ENCODE measurements at places on chromosomes 1 and 21. TPM values are rescaled to one million over a fixed set of nuclear protein-coding genes. Genes with fewer than 3 reads are reported as not detected.

Gene RCAN1
- total RNA-seq: 30.9 TPM

DNA sequence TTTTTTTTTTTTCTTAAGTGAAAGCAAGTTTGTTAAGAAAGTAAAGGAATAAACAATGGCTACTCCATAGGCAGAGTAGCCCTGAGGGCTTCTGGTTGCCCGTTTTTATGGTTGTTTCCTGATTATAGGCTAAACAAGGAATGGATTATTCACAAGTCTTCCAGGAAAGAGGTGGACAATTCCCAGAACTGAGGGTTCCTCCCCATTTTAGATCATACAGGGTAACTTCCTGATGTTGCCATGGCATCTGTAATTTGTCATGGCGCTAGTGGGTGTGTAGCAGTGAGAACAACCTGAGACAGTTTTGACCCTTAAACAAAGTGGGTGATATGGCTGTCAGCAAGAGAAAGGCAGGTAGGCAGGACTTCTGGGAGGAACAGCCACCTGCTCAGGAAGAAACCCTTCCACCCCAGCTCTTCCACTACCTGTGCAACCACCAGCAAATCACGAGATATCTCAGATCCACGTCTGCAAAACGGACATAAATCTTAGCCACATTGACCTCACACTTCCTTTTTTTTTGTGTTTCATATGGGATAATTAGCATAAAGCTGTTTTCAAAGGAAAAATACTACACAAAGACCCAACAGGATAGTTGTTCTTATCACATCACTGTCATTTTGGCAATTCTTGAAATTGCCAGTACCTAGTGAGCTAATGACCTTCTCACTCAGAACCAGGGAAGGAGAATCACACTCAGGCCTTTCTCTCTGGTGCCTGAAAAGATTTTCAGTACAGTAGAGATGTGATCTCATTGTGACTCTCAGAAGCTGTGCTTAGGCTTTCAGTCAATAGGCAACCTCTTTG, 34.8 kb upstream of the DUSP10 start:
- no peak for DNase-seq

Gene RGS18
- total RNA-seq: 2.4 TPM

GRCh38 chr1:35592991-35593769, 20.1 kb downstream of the TFAP2E start:
- no peak for DNase-seq

Gene DIRAS3
- total RNA-seq: 14.0 TPM

- DNase-seq: no peak
Measured at GRCh38 chr1:20405051-20405754, 80.8 kb downstream of the CAMK2N1 start.

DNA sequence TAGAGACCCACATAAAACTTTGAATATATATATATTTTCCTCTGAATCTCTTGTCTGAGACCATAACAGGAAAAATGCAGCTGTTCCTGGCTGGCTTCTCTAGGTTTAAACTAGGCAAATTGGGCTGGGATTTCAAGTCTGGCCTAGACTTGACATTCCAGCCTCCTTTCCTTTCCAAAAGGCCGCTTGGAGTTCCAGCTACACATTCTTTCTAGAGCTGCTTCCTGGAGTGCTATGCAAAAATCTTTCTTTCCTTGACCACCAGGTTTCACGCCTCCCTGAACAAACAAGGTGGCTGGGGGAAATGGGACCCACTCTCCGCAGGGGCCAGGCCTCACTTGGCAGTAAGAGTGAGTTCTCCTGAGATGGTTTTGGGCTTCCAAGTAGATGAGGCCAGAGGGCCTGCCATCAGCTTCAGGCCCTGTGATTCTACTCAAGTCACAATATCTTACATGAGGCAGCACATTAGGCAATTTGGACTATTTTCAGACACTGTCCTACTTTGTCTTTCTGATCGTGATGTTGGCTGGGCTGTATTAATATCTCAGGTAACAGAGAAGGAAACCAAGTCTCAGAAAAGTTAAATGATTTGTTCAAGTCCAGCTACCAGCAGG, 102.4 kb downstream of the FAM78B start:
- DNase-seq: no peak

DNA sequence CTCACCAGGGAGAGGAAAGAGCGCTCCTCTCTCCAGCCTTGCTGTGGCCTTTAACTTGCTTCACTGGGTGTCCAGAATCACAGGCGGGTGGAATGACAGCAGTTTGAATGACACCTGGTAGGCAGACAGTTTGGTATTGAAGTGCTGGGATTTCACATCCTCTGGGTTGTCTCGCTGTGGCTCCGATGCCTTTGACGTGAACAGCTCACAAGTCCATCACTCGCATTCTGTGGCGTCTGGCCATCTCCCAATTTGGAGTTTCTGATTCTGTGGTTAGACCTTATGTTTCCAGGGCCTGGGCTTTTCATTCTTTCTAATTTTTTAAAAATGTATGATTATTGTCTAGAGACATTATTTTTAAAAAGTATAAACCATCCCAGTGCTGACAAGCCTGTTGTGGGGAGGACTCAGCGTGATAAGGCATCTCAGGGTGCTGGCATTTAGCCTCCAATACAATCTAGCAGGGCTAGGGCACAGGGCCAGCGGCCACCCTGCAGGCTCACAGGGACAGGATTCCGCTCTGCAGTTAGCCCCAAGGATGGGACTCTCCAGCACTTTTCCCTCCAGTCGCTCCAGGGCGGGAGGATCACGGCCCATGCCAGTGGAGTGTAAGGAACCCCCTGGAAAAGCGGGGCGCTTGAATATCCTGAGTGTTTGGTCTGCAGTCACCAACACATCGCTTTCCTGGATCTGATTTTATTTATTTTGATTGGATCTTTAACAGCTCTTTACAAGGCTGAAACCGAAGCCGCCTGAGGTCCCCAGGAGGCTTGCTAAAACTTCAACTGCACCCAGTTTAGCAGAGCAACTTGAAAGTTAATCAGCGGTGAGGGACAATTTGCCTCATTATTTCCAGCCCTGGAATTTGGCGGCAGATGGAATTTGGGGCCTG, 178.3 kb downstream of the TRABD2B start:
- no peak for DNase-seq

- DNase-seq: no peak
Measured at GRCh38 chr1:192901500-192901899, 92.7 kb downstream of the RGS2 start.

DNA sequence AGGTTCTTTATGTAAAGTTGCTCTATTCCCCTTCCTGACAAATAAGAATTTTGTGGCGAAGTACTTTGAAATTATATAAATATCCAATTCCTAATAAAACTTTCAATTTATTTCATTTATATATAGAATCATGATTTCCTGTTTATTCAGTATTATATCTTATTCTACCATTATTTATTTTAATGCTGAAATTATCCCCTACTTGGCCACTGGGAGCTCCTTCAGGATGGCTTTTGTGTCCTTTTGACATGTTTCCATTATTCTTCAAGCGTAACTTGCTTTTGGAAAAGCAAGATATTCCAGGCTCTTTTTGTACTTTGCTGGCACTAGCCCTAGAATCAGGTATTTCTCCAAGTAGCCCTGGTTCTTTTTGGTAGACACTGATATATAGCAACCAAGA, 67.2 kb upstream of the CACYBP start:
- no peak for DNase-seq

Gene GOLPH3L
- total RNA-seq: 52.9 TPM

Gene DYNLT5
- total RNA-seq: 0.32 TPM

Gene GLMP
- 67.1 TPM for total RNA-seq

- no peak for DNase-seq
Measured at GRCh38 chr1:117608115-117608615, 2.3 kb downstream of the TENT5C start.

DNA sequence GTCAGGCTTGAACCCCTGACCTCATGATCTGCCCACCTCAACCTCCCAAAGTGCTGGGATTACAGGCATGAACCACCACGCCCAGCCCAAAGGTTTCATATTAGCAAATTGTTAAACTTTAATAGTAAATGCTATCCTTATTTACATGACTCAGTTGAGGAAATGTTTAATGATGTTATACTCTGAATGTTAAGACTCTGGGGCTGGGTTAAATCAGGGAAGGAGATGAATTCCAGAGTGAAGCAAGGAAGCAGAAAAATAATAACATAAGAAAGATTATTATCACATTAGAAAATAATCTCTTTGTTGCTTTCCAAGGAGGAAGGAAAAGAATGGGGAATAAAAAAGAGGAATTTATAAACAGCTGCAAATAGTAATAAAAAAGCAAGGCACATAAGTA, 105.3 kb downstream of the PTGS2 start:
- no peak for DNase-seq

Gene TCHHL1
- not detected for total RNA-seq

Gene CNR2
- total RNA-seq: 0.03 TPM

- DNase-seq: no peak
Measured at GRCh38 chr1:205929496-205930194, 13.6 kb downstream of the SLC26A9 start.

Gene ZNF670
- total RNA-seq: 3.8 TPM

DNA sequence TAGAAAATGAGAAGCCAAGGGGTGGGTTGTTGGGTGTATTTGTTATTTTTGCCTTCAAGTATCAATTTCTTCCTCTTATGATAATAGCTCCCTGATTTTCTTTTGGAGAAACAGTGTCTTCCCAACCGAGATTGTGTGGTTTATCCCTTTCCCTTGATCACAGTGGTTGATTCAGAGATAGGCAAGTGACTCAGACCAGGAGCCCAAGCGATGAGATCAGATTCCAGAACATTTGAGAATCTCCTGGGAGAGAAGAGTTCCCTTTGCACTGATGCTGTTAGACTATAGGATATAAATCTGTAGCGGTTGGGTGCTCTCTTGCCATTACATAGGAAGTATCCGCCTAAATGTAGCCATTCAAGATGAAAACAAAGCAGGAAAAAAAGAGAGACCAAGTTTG, 90.1 kb upstream of the WDR26 start:
- DNase-seq: no peak

DNA sequence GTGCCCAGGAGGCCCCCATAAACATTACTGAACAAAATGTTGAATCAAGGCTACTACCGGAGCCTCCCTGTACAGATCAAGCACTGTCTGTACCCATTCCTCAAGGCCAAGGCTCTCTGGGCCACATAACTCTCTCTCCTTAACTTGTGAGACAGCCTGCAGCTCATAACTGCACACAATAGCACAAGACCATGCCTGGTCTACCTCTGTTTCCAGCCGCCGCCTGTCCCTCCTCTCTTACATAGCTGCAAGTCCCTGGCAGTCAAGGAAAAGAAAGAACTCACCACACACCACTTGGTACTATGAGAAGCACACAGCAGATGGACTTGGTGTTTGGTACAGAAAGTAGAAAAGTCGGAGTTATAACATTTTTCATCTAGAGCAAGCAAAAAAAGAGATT, 91.1 kb downstream of the SSBP3 start:
- no peak for DNase-seq

Gene EPHB2
- total RNA-seq: 3.7 TPM

- no peak for DNase-seq
Measured at GRCh38 chr1:89670711-89671110, 37.8 kb downstream of the LRRC8C start.

GRCh38 chr1:51518586-51519047, 449 bp downstream of the EPS15 start:
- DNase-seq: peak; percentile 53

DNA sequence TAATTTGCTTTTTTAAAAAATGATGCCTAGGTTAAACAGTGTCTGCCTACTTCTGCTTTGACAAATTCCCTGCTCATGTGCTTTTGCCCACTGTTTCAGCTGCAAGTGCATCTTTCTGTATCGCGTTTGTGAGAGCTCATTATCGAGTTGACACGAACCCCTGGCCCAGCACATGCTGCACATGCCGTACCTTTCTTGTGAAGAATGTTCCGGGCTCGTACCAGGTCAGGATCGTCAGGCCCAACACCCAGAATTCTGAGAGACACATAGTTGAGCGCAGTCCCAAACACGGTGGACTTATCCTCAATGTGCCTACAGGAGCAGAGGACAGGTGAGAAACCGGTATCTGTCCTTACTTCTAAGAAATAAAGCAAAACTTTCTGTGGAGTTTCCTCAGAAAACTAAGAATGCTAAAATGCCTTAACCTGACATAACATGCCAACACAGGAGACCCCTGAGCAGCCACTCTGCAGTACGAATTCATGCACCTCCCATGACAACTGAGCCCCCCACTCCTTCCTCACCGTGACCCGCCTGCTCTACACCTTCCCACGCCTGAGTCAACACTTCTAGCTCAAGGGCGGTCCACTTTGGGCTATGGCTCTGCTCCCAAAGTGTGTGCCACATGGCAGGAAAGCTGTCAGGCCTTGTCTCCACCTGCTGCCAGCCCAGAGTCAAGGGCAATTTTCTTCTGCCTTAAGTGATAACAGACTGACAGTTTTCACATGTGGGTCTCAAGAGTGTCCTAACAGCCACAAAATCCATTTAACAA, 6.7 kb downstream of the LSS start:
- DNase-seq: no peak

Gene B4GALT3
- total RNA-seq: 36.4 TPM

GRCh38 chr1:220294846-220295301, 22.6 kb upstream of the RAB3GAP2 start:
- DNase-seq: no peak

Gene ZBTB40
- total RNA-seq: 32.1 TPM

Gene MYCL
- total RNA-seq: 4.4 TPM

DNA sequence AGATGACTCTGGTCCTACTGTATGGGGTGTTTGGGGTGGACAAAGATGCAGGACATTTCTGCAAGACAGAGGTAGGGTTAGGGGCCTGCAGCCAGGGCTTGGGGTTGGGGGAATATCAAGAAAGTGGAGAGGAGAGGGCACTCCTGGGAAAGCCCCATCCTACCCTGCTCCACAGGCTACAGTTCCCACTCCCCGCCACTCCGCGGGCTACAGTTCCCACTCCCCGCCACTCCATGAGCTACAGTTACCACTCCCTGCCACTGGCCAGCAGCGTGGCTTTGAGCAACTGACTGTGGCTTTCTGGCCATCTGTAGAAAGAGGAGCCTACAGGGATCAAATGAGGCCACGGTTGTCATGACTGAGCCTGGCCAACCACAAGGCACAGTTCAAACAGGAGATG, 93.8 kb upstream of the GRIK3 start:
- no peak for DNase-seq

- no peak for DNase-seq
Measured at GRCh38 chr1:39662861-39663260, 9.0 kb downstream of the NT5C1A start.

Gene DENND2C
- 4.1 TPM for total RNA-seq

DNA sequence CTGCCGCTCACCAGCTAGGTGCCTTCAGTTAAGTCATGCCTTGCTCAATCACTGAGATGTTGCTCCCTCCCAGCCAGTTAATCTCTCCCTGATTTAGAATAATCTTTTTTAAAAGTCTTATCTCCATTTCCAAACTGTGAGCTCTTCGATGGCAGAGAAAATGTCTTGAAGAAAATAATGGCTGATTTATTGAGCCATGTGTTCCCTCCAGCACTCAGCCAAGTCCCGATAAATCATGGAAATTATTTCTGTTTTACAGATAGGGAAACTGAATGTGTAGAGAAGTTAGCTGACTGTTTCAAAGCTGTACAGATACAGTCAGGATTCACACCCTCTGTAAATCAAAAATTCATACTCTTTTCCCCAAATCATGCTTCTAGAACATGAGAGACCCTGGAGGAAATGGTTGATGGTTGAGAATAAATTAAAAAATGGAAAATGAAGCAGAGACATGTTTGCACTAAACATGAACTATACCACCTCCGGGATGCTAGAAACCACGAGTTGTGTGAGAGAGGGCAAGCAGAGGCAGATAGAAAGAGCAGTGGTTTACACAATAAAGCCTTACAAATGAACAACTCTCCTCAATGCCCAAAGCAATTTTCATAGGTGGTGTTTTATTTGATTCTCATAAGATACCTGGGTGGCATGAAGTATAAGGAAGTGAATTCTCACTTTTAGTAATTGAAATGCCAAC, 376.4 kb downstream of the PLPP3 start:
- DNase-seq: no peak
